ENCODE measurements at places on chromosomes 7 and 10.

DNA sequence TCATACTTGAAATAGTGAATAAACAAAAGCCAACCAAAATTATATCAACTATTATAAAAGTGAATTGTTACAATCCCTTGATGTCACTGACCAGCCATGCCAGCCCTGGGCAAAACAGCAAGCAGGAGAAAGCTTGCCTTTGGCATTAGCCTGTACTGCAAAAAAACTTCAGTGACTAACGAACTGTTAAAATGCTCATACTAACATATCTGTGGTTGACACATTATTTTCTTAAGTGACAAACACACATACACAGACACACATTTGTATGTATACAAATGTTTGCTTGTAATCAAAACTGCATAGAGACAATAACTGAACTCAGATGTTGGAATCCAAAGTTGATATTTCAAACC is 29.5 kb downstream of the CHCHD3 start:
- DNase-seq = no peak

- no peak for DNase-seq
These were observed 77.0 kb upstream of the GNA12 start for GRCh38 chr7:2920956-2921652.

DNA sequence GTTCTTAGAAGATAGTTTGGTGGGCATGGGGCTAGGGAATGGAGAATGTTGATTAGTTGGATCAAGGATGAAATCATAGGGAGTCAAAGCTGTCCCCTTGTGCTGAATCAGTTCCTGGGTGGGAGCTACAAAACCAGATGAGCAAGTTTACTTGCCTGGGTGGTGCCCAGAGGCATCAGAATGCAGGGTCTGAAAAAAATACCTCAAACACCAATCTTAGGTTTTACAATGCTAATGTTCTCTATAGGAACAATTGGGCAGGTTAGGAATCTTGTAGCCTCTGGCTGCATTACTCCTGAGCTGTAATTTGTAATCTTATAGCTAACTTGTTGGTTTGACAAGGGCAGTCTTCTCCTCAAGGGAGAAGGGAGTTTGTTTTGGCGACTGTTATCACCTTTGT is 34.4 kb downstream of the LHFPL3 start:
- no peak for DNase-seq

DNA sequence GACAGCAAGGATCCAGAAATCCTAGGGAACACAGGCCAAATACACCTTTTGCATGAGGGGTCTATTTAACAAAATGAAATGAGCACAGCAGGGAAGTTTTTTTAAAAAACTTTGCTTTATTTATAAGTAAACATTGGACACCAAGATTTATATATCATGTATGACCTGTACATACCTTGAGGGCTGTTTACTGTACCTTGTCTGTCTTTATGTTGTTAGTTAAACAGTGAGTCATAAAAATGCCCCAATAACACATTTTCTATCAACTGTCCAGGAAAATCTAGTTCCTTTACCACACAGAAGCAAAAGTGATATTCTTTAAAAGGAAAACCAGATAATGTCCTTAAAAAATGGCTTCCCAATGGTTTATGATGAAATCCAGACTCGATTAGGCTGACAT is 45.1 kb upstream of the AGR3 start:
- DNase-seq = no peak

DNA sequence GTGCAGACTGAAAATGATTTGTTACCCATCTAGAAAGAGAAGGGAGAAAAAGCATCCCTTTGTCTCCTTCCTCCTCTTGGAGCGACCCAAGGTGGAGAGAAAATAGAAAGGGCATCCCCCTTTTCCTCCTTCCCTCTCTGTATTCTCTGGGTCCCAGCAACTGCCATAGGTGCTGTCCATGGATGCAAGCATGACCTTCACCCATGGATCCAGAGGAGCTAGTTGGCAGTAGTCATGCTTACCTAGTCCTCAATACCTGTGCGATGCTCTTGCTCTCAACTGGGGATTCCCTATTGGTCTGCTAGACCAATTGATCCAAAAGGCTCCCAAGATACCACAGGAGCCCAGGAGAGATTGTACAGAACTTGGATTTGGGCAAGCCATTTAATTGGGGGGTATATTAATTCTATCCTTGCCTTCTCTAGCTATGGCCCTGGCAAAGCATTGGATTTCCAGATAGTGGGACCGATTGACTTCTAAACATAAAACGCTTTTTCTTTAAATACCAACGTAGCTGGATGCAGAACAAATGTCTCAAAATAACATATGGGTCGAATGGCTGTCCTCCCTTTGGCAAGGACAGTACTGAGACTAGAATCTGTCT is 547.8 kb upstream of the IGFBP3 start:
- DNase-seq = no peak

DNA sequence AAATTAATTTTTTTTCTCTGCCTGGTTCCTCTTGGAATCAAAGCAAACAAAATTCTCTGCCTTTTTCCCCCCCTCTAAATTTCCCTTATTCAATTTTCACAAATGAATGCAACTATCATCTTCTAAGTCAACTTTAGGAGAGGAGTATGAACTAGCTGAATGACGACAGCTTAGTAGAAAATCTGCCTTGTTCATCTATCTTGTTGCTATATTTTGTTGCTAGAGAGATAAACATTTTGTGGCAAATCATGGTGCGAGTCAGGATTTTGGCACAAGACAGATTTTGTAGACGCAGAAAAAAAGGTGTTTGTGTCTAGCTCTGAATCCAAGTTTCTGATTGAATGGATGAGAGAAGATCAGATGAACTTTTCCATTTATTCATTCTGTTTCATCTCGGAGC is 81.0 kb upstream of the FZD8 start:
- no peak for DNase-seq

DNA sequence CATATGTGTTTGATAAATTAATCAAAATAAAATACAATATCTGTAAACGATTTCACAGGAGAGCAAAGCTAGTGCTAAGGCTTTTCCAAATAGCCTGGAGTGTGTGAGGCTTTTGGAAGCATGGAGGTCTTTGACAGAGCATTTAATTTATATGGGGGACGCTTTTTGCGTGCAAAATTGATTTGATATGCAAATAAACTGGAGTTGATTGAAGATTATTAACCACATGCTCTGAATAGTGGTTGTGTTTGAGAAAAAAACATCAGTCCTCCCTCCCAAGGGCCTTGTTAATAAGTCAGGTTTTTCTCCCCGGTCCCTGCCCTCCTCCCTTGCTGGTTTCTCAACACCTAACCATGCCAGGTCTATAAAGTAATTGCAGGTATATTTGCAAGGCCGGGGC is 85.1 kb upstream of the FGFR2 start:
- DNase-seq = no peak

DNA sequence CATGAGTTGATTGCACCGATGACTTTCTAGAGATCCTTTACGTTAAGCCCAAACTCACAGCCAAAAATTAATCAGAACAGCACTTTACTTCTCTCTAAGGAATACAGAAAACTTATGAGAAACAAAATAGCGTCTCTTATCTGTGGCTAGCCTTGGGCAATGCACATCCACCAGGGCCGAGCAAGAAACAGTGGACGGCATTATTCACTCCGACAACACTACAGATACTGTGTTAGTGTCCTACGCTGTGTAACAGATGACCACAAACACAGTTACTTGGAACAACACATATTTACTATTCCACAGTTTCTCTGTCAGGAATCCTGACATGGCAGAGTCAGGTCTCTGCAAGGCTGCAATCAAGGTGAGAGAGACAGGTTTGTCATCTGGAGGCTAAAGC is 598.3 kb upstream of the ADARB2 start:
- no peak for DNase-seq

DNA sequence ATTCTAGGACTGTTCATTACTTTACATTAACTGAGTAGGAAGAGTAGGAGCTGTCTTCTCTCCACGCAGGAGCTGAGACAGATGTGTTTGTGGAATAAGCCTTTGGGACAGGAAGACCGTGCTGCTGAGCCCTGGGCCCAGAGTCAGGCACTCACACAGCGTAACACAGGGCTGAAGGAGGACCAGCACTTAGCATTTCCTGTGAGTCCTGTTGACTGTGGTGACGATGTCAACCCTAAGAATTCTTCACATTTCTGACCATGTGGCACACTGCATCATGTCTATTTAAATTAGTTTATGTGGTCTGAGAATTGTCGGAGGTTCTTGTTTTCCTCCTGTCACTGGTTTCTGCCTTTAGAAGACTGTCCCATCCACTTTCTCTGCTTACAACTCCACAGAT is 117.2 kb downstream of the PIP4K2A start:
- no peak for DNase-seq

- DNase-seq = no peak
These were observed 24.6 kb upstream of the ITGA8 start for GRCh38 chr10:15744217-15744865.

GRCh38 chr10:125482108-125482507 is 200.9 kb downstream of the TEX36 start:
- no peak for DNase-seq

- no peak for DNase-seq
These were observed 119.7 kb upstream of the YAE1 start for GRCh38 chr7:39446546-39446945.

GRCh38 chr10:33335801-33336581 is 1.5 kb upstream of the NRP1 start:
- DNase-seq = peak; percentile 100

GRCh38 chr10:126650161-126650560 is 20.3 kb downstream of the C10orf90 start:
- DNase-seq = no peak

DNA sequence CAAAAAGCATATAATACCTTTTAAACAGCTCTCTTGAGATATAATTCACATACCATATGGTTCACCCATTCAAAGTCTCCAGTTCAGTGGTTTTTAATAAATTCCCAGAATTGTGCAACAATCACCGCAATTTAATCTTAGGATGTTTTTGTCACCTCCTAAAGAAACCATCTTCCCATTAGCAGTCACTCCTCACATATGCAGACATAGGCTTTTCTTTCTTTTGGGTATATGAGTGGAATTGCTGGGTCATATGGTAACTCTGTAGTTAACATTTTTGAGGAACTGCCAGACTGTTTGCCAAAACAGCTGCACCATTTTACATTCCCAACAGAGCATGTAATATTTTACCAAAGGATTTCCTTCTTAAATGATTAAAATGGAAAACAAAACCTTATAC is 57.0 kb downstream of the CC2D2B start:
- no peak for DNase-seq

DNA sequence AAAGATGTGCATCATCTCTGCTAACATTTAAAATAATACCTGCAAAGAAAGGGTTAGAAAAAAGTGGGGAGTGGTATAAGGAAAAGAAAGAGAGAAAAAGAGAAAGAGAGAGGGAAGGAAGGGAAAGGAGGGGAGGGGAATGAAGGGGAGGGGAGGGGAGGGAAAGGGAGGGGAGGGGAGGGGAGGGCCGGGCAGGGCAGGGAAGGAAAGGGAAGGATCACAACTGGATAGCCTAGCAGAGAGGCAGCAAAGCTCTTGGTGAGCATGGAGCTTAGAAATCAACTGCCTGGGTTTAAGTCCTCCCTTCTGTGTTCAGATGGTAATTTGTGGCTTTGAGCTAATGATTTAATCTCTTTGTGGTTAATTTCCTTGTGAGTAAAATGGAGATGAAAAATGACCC is 5.4 kb upstream of the FAM237B start:
- no peak for DNase-seq

DNA sequence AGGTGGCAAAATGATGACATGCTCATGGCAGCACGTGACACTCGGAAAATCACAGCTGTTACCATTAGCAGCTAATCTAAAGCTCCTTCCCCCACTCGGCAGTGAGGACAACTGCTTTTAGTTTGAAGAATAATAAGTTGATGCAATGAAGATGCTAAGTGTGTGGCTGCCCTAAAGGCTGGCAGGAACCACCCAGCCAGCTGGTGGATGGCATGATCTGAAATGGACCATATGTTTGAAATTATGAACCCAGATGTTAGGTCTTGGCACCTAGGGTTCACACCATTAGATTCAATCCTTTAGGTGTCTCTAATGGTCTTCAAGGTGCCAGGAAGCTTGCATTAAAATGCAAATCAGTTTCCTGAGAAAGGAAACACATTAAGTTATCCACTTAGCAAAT is 230.1 kb downstream of the WDR11 start:
- no peak for DNase-seq
